Activated CD8-positive, alpha-beta memory T cell treated with anti-CD3 and anti-CD28 coated beads for 36 hours (primary cell): ENCODE measurements at places on chromosomes 16 and 17. TPM values are rescaled to one million over a fixed set of nuclear protein-coding genes. Genes with fewer than 3 reads are reported as not detected.

TBC1D3C gene
- total RNA-seq = 1.1 TPM

GPR139 gene
- total RNA-seq = not detected

LRRC45 gene
- total RNA-seq = 30.2 TPM

GAST gene
- not detected for total RNA-seq

EXOC3L1 gene
- total RNA-seq = 0.19 TPM
